ENCODE measurements at places on chromosomes 2 and 18. TPM values are rescaled to one million over a fixed set of nuclear protein-coding genes. Genes with fewer than 3 reads are reported as not detected.

Gene BABAM2
- polyA plus RNA-seq: 54.0 TPM

Gene LANCL1
- 30.1 TPM for polyA plus RNA-seq

DNA sequence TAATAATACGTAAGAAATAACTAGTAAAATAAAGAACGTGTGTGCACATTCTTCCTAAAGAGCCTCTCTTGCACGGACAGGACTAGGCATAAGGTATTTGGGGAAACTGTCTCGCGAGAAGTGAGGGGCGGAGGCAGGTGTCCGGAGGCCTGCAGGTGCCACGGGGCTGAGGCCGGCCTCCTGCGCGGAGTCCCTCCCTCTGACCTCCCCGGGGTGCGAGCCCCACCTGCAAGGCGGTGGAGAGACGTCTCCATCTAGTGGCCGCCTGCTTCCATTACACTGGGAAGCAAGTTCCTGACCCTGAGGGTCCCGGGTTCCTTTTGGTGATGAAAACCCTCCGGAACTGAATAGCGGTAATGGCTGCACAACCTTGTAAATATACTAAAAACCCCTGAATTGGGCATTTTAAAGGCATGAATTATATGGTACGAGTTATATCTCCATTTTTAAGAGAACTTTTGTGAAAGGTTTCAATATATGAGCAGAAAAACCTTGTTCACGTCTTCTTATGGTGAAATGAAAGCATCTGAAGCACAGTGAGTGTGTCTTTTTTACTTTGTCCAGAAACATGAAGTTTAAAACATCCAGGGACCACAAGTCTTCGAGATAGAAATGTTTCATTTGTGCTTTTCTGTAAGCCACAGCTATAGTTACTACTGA lies 35.5 kb upstream of the CTDP1 start:
- DNase-seq: peak; percentile 68

DNA sequence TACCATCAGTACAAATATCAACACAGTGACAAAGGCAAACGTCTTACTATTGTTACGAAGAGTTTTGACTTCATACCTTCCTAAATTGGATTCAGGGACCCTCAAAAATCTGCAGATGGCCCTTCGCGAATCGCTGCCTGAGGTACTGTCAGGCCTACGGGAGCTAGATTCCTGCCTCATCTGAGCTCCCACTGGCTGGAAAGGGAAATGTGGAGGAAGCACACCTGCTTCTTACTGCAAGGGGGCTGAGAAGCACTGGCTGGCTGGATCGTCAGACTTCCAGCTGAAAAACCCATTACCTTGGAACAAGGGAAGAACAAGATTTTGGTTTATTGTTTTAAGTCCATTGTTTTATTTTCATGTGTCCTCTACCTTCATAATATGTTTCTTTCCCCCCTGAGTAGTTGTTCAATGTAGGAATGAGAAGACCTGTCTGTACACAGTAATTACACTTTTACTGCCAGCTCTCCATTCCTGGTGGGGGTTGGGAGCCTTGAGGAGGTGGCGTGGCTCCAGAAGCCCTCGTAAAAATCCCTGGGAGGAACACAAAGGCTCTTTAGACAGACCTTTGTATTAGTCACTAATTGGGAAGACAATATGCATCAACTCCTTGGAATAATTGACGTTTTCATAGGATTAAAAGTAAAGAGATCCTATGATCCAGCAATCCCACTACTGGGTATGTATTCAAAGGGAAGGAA lies 124.1 kb upstream of the NOSTRIN start:
- DNase-seq: no peak

GRCh38 chr2:151472966-151473365 lies 63.3 kb downstream of the RIF1 start:
- no peak for DNase-seq

- no peak for DNase-seq
Measured at GRCh38 chr18:22213333-22213973, 44.1 kb downstream of the GATA6 start.

GRCh38 chr2:112713926-112714325 lies 6.9 kb upstream of the NT5DC4 start:
- no peak for DNase-seq

DNA sequence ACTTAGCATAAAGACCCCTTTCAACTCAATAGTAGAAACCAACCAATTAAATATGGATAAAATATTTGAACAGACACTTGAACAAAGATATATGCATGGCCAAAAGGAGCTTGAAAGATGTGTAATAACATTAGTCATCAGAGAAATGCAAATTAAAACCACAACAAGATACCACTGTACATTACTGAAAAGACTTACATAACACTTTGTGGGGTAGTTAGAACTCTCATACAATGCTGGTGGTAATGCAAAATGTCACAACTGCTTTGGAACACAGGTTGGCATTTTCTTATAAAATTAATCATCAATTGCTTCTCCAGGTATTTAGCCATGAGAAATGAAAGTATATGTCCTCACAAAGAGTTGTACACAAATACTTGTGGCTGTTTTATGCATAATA lies 60.7 kb downstream of the TTC27 start:
- DNase-seq: no peak

GRCh38 chr2:6818012-6818411 lies 47.7 kb downstream of the CMPK2 start:
- DNase-seq: no peak

Gene LCT
- 0.05 TPM for polyA plus RNA-seq

Gene KCNIP3
- polyA plus RNA-seq: 0.94 TPM

DNA sequence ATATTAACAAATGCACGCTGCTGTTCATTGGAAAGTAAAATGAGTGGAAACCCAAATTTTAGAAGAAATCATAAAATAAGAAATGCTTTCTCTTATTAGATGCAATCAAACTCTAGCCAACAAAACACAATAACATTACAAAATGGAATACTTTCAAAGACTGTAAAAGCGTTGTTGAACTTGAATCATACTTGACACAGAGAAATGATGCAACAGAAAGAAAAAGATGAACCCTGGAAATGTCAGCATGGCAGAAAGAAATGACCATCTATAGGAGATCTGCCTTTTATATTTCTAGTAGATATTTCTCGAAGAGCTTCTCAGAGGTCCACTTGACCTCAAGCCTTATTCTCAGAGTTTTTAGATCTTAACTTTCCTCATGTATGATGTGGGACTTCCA lies 170.6 kb upstream of the MEIS1 start:
- DNase-seq: no peak

Gene NAT8
- not detected for polyA plus RNA-seq

- no peak for DNase-seq
Measured at GRCh38 chr2:71853858-71854257, 293.8 kb downstream of the CYP26B1 start.

- peak; percentile 20 for DNase-seq
Measured at GRCh38 chr2:62568983-62569837, 63.2 kb upstream of the TMEM17 start.

GRCh38 chr2:127078028-127078427 lies 28.9 kb downstream of the BIN1 start:
- DNase-seq: no peak

DNA sequence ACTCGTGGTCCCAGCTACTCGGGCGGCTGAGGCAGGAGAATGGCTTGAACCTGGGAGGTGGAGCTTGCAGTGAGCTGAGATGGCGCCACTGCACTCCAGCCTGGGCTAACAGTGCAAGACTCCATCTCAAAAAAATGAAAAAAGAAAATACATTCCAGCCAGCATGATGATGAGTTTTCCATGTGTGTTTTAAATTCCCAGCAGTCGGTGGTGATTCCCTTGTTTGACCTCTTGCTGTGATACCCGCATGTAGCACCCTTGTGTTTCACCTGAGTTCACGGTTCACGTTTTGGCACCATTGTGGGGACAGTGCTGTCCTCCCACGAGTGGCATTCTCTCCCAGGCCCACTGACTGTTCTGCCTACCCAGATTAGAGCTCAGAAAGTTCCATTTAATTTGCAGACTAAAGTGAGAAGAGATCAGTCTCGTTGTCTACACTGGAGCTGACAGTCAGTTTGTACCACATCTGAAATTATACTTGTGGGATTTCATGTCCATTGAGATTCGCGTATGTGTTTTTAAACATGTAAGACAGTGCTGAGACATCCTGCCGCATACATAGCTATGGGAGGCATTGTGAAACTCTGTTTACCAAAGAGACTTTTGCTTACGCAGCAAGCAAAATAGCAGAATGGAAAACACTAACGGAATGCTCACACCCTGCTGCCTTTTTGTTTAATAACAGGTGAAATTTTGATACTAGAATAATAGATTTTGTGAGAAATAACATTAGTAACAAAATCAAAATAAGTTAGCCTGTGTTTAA lies 157.1 kb downstream of the GBX2 start:
- no peak for DNase-seq

DNA sequence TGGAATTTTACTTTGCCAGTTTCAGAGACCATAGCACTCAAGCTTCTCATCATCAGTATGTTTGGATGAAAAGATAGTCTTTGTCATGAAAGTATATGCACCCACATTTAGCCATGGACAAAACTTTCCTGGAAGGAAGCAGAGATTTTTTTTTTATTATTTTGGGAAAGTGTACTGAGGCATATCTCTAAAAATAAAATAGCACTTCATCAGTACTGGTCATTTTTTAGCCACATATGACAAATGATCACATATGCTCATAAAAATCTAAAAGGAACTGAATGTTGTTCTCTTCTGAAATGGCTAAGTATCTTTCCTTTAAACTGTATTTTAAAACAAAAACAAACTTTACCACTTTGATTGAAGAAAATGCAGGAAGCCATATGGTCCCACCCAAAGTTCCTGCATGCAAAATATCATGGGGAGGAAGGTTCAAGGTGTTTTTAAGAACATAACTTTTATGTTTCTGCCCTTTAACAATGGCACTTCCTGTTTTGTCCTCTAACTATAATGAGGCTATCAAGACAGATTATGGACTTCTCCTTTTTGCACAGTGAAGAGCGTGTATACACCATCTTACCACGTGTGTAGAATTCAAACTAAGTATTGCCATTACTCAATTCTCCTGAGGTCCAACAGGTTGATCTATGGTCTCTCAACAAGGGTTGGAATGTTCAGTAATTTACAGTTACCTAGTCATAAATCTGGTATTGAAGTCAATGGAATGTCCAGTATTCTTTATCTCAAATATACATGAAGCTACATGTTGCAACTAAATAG lies 77.1 kb upstream of the SLC39A10 start:
- no peak for DNase-seq

DNA sequence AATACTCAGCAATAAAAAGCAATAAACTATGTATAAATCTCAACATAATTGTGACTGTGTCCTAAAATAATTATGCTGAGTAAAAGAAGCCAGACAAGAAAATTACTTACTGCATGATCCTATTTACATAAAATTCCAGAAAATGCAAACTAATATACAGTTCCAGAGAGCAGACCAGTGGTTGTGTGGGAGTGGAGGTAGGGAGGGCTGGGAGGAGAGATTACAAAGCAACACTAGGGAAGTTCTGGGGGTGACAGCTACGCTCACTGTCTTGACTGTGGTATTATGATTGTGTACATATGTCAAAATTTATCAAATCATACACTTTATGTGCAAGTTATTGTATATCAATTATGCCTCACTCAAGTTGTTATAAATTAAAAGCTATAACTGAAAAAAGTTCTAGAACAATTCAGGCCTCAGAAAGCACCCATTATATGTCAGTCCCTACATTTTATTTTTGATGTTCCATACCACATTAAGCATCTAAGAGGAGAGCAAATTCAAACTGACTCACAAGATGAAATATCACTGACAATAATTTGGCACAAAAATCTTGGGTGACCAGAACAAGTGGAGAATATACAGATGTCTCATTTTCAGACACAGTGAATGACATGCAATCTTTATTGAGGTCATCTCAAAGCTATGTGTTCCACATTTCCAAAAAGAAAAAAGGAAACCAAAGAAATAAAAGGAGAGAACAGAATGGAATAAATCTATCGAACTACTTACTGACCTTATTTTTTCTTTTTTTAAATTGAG lies 85.1 kb downstream of the ANTXR1 start:
- no peak for DNase-seq

Gene SKOR2
- not detected for polyA plus RNA-seq

Gene VWA3B
- polyA plus RNA-seq: not detected

DNA sequence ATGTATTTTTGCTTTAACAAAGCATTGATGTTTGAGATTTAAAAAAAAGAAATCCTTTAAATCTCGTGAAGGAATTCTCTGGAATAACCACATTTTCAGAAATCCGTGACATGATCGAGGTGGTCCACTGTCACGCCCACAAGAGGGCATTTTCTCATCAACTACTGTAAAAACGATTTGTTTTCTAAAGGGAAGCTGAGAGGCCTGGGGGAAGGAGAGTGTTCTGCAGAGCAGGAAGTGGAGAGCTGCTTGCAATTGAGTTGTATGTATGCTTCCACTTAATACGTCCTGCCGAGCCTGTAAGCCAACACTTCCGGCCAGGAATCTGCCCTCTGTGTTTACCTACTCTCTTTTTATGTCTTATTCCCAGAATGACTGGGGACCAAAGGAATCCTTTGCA lies 19.4 kb downstream of the KLHL29 start:
- peak; percentile 80 for DNase-seq

- peak; percentile 33 for DNase-seq
Measured at GRCh38 chr2:191501561-191502168, 176.3 kb upstream of the NABP1 start.

Gene CRYBA2
- not detected for polyA plus RNA-seq

Data from A549 (cell line).